ENCODE measurements at places on chromosomes 4 and X. TPM values are rescaled to one million over a fixed set of nuclear protein-coding genes. Genes with fewer than 3 reads are reported as not detected.

ZNF518B gene
- total RNA-seq, result 34.2 TPM

CENPVL1 gene
- not detected for total RNA-seq

IL3RA gene
- 36.0 TPM for total RNA-seq

SUPT20HL1 gene
- not detected for total RNA-seq

RASSF6 gene
- not detected for total RNA-seq

ASMT gene
- not detected for total RNA-seq

SHISA3 gene
- 14.3 TPM for total RNA-seq

IBSP gene
- total RNA-seq, result not detected

CT45A5 gene
- not detected for total RNA-seq

MAP3K15 gene
- total RNA-seq, result not detected

CXCL3 gene
- total RNA-seq, result 4.1 TPM

MAGEA6 gene
- total RNA-seq, result not detected

SERTM2 gene
- not detected for total RNA-seq

LRCH2 gene
- 3.3 TPM for total RNA-seq

SMIM10L2A gene
- total RNA-seq, result 0.20 TPM

PDGFRA gene
- total RNA-seq, result 0.13 TPM

GPRIN3 gene
- 0.20 TPM for total RNA-seq

SLC25A4 gene
- total RNA-seq, result 19.3 TPM

CENPU gene
- 26.2 TPM for total RNA-seq

GPR101 gene
- not detected for total RNA-seq
